ENCODE measurements at places on chromosomes 5 and 9.

- no peak for DNase-seq
Measured at GRCh38 chr9:113875459-113876150, 504 bp upstream of the ZNF618 start.

DNA sequence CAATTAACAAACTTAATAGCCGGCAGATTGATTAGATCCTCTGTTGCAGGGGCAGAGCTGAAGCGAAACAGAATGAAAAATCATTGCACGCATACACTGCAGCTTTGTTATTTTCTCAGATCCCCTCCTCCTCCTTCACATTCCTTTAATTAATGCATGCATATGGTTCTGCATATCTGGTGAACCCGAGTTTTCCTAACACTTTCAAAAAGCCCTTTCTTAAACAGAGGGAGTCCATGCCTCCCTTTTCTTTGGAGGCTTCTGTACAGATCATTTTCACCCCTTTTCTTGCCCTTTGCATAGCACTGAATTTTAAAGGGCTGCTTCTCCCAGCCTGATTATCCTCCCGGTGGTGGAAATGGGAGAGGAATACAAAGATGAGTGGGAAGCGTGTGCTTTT is 136.6 kb upstream of the TBCA start:
- DNase-seq, result no peak

- no peak for DNase-seq
Measured at GRCh38 chr5:135743705-135744411, 90.6 kb upstream of the SLC25A48 start.

DNA sequence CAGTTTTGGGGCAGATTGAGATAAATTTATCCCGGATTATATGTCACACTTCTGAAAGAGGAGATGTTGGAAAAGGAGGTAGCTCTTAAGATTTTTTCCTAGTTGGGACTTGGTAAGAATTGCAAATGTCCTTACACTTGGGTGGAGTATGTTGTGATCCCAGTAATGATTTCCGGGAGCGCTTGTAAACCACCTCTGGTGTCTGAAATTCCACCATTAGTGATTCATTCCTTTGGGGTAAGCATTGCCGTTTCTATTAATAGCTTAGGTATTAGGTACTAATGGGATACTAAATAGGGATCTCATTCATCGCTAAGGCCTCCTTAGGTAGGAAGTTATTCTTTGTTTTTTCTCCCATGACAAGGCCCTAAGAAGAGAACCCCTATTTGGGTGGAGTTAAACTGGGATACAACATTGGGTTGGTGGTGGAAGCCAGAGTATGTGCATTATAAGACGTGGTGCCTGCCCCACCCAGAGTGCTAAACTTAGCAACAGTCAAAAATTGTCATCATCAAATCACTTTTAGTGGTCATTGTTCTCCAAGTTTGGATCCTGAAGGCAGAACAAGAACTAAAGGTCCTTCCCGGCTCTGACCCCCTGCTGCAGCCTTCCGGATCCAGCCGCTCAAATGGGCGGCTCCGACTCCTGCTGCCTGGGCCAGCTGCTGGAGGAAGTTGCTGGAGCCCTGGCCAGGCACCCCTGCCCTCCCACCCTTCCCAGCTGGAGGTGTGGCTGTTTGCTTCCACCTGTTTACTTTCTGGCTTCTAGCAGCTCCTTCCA is 31.7 kb upstream of the DAB2IP start:
- no peak for DNase-seq

- no peak for DNase-seq
Measured at GRCh38 chr5:179273441-179274145, 71.7 kb downstream of the ADAMTS2 start.

- peak; percentile 34 for DNase-seq
Measured at GRCh38 chr9:74953235-74953751, 581 bp upstream of the C9orf40 start.

- peak; percentile 91 for DNase-seq
Measured at GRCh38 chr5:160353379-160353778, 17.0 kb downstream of the C1QTNF2 start.

All from cerebellar cortex (tissue), 1 donor.